ENCODE measurements at places on chromosomes 11 and 22.
A peak's percentile ranks its signal among the peaks of the same experiment; 100 is the strongest.

- no peak for DNase-seq
These were observed 467.0 kb downstream of the LUZP2 start for GRCh38 chr11:24963852-24964251.

- no peak for DNase-seq
These were observed 59.4 kb downstream of the OTOG start for GRCh38 chr11:17606233-17607082.

GRCh38 chr11:77046060-77046501 lies 11.9 kb downstream of the B3GNT6 start:
- peak; percentile 33 for DNase-seq

GRCh38 chr22:41932353-41932752 lies 5.7 kb upstream of the TNFRSF13C start:
- no peak for DNase-seq

- DNase-seq: no peak
These were observed at the start of gene LUZP2 for GRCh38 chr11:24496736-24497725. TSS of gene LUZP2 (plus strand) at chr11:24497053.

GRCh38 chr11:4884361-4884760 lies 2.7 kb downstream of the OR51T1 start:
- DNase-seq: no peak

DNA sequence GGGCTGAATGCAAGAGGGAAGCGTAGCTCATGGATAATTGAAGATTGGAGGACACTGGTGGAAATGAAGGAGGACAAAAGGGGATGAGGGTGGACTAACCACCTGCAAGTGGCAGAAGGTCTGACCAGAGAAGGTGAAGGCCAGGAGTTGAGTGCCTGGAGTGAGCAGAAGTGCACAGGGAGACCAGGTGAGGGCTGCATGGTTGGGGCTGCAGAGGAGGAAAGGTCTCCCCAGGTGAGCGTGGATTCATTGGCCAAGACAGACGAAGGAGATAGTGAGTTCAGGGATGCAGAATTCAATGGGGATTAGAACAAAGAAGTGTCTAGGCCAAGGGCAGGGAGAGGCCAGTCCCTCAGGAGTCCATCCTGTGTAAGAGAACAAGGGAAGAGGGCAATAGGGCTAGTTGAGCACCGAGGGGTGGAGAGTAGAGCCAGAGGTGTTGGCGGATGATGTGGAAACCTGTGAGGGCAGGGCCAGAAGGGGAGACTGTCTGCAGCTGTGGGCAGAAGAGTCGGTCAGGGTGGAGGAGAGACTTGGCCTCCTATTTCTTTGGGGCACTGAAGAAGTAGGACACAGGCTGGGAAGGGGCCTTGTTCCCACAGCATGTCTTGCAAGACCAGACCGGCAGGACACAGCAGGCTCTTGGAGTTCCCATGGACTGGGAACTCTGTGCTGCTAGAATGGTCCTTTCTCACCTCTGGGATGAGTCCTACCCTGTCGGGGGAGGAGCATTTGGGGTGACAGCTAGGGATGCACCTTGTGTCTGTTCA lies 6.7 kb downstream of the TRIM29 start:
- no peak for DNase-seq

DNA sequence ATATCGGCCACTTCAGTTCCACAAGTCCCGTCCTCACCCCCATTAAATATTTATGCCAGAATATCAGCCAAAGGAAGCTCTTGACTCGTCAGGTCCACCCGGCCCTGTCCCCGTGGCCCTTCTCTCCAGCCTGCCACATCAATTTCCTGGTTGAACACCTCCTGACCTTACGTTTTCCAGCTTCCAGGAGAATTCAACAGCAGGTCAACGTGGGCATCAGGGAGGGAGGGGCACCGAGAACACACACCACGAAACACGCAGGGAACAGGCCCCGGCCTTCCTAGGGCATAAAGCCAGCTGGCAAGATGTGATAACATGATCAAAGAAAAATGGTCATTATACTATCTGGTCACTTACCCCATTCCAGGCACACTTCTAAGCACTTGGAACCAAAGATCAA lies 15.3 kb downstream of the SULT4A1 start:
- DNase-seq: no peak

GRCh38 chr11:19196432-19196831 lies 5.4 kb downstream of the CSRP3 start:
- no peak for DNase-seq

GRCh38 chr11:3738241-3738640 lies 59.1 kb downstream of the NUP98 start:
- no peak for DNase-seq

DNA sequence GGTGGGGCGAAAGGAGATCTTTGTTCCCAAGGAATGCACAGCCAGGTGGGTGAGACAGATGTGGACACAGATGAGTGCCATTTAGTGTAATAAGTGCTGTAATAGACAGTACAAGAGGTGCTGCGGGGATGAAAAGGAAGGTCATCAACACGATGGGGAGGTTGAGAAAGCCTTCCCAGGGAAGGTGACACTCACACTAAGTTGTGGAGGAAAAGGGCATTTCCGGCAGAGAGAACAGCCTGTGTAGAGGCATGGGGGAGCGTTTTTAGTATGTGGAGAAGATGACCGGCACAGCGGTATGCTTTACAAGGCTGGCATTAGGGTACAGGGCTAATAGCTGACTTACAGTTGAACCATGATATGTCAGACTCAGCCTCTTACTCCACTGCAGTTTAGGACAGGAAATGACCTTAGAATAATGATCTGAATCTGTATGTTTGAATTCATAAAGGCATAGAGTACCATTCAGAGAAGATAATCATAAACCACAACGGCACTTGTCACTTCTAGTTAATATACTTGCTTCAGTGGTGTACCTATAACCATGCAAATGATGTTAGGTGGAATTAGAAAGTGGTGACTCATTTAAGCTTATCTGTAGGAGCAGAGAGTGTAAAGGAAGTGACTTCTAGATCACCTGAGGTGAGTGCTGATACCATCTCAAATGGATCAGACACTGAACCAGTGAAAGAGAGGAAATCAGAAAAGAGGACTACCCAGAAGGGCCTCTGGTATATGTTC lies 60.6 kb downstream of the FAM83F start:
- no peak for DNase-seq

DNA sequence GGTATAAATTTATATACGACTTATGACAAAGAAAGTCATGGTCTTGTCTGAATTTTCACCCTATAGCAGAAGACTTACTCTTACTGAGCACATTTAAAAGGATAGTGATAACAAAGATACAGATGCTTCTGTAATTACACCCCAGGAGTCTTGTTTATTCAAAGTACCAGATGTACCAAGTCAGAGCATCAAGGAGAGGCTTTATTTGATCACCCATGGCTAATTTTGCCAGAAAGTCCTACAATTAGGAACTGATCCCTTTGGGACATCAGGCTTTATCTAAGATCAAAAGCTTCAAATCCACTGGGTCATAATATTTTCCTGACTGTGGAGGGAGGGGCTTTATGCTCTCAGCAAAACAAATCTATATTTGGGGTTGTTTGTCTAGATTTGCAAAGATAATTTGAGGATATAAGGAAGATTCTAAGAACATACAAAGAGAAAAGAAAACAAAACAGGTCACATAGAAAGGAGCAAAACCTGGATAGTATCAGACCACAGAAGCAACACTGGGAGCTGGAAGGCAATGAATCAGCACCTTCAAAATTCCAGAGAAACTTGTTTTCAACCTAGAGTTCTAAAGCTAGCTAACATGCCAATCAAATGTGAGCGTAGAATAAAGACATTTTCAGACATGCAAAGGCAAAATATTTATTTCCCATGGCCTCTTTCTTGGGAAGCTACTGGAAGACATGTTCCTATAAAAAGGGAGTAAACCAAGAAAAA lies 124.8 kb upstream of the CSNK2A3 start:
- no peak for DNase-seq

- no peak for DNase-seq
These were observed 123.9 kb upstream of the NARS2 start for GRCh38 chr11:78698612-78699011.

DNA sequence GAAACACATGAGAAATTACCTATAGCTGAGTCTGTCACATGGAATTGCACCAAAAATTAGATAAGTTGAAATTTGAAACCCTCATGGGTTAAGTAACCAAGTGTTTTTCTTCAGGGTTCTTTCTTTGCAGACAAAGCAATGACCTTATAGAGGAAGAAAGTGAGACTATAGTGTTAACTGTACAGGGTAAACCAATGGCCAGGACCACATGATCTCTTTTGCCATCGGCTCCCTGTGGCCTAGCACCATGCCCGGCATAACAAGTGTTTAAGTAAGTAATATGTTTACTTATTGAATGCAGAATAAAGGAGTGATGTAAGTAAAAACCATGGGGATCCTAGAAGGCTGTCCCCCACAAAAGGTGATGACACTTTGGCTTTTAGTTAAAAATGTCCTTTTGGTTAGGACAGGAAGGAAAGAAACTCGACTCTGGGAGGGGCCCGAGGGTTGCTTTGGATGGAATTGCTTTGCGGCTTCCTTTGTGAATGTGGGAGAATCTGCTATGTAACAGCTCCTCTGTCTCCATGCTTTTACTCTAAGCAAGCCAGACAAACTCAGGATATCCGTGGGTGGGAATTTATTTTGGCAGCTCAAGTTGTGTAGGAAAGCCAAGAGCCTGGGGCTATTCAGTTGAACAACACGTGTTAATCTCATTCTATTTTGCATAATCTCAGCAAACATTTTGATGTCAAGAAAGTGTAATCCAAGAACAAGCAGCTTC lies 454.7 kb downstream of the INSC start:
- DNase-seq: no peak

GRCh38 chr11:27451244-27451965 lies 21.2 kb downstream of the LGR4 start:
- no peak for DNase-seq

DNA sequence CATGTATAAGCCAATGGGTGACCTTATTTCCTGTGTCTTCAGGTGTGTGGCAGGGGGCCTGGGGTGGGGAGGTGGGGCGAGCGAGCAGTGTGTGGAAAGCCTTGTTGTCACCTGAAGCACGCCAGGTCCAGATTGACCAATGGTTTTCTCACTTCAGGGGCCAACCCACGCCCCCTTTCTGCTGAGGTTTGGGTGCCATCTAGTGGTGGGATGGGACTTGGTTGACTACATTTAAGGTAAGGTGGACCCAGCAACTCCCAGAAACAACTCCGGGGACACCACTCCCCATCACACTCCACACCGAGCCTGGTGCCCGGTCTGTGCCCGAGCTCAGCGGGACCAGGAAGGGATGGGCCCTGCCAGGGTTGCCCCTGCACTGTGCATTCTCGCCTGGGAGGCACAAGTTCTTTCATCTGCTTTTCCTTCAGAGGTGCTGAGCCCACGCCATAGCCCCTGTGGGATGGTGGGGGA lies 40.0 kb downstream of the TPCN2 start:
- peak; percentile 32 for DNase-seq

- DNase-seq: no peak
These were observed 8.0 kb upstream of the PSMC3 start for GRCh38 chr11:47434011-47434786.
